Neuronal stem cell (in vitro differentiated cells): ENCODE measurements at places on chromosomes 4 and X.

GRCh38 chr4:138702190-138702824 is 313.3 kb upstream of the NOCT start:
- H3K4me3 ChIP-seq = no peak overlapping the region
- H3K4me1 ChIP-seq = no peaks in the 10 kb centered on the region
- H3K36me3 ChIP-seq = no peaks in the 10 kb centered on the region
- no peaks in the 10 kb centered on the region for H3K27me3 ChIP-seq

GRCh38 chrX:42399632-42400024 is 378.3 kb downstream of the PPP1R2C start:
- H3K27me3 ChIP-seq = no peaks in the 10 kb centered on the region
- no peak overlapping the region for H3K4me3 ChIP-seq
- no peaks in the 10 kb centered on the region for H3K4me1 ChIP-seq
- DNase-seq = no peak
- H3K27ac ChIP-seq = no peak overlapping the region
- no peaks in the 10 kb centered on the region for H3K36me3 ChIP-seq

DNA sequence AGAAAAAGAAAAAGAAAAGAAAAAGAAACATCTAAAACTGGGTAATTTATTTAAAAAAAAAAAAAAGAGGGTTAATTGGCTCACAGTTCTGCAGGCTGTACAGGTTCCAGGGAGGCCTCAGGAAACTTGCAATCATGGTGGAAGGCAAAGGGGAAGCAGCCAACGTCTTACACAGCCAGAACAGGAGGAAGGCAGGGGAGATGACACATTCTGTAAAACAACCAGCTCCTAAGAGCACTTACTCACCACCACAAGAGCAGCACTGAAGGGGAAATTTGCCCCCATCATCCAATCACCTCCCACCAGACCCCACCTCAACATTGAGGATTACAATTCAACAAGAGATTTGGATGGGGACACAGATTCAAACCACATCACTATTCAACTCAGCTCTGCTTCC is 36.8 kb upstream of the TMEM184C start:
- no peak for DNase-seq
- H3K4me3 ChIP-seq = no peak overlapping the region
- no peaks in the 10 kb centered on the region for H3K36me3 ChIP-seq
- no peak overlapping the region for H3K27ac ChIP-seq

GRCh38 chrX:7904562-7904961 is 22.7 kb downstream of the PNPLA4 start:
- DNase-seq = no peak
- H3K36me3 ChIP-seq = no peaks in the 10 kb centered on the region
- no peaks in the 10 kb centered on the region for H3K27me3 ChIP-seq
- no peak overlapping the region for H3K27ac ChIP-seq
- H3K4me3 ChIP-seq = no peak overlapping the region
- H3K4me1 ChIP-seq = no peaks in the 10 kb centered on the region
